H1 (cell line): ENCODE measurements at places on chromosomes 4 and X. TPM values are rescaled to one million over a fixed set of nuclear protein-coding genes. Genes with fewer than 3 reads are reported as not detected.

MUC7 gene
- not detected in 2 replicates for total RNA-seq

ZFP42 gene
- total RNA-seq = 187 and 188 TPM in 2 replicates

- no peak overlapping the region for H3K27ac ChIP-seq
- no peaks in the 10 kb centered on the region for H3K36me3 ChIP-seq
- H3K27me3 ChIP-seq = no peaks in the 10 kb centered on the region
- H3K4me1 ChIP-seq = no peaks in the 10 kb centered on the region
- DNase-seq = no peak
Observed at GRCh38 chrX:40201329-40201885, 103.6 kb upstream of the BCOR start.

CT47A7 gene
- not detected in 2 replicates for total RNA-seq

GRCh38 chr4:107253090-107253489 lies 217.0 kb upstream of the DKK2 start:
- no peak overlapping the region for H3K4me3 ChIP-seq
- no peak overlapping the region for H3K27ac ChIP-seq
- DNase-seq = no peak
- H3K27me3 ChIP-seq = no peaks in the 10 kb centered on the region
- H3K36me3 ChIP-seq = no peaks in the 10 kb centered on the region
- no peaks in the 10 kb centered on the region for H3K4me1 ChIP-seq
